Muscle of leg (tissue), 16 donors: ENCODE measurements at places on chromosomes 1 and 21. TPM values are rescaled to one million over a fixed set of nuclear protein-coding genes. Genes with fewer than 3 reads are reported as not detected.
A peak's percentile ranks its signal among the peaks of the same experiment; 100 is the strongest.

Gene OR2L5
- total RNA-seq, result not detected

Gene PPIAL4G
- 0.04 TPM for total RNA-seq

Gene APP
- total RNA-seq, result 154 TPM

DNA sequence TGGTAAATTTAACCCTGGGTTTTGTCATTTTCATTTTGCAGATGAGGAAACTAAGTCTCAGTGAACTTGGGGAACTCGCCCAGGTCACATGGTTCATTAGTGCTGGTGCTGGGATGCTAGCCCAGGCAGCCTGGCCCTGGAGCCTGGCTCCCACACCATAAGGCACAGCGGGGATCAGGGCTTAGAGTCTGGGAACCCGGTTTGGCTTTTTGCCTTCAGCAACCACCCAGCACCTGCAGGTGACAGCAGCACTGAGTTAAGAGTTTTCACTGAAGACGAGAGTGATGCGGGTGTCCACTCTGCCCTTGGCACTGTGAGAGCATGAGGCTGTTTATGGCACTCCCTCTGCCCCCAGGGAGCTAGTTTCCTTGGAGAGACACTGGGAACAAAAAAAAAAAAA, 18.4 kb upstream of the CD101 start:
- DNase-seq, result no peak
- peak overlapping the region; percentile 66 for H3K27ac ChIP-seq
- no peak overlapping the region for H3K4me3 ChIP-seq
- no peaks in the 10 kb centered on the region for H3K27me3 ChIP-seq
- H3K36me3 ChIP-seq, result peaks cover 18% of the 10 kb centered on the region

DNA sequence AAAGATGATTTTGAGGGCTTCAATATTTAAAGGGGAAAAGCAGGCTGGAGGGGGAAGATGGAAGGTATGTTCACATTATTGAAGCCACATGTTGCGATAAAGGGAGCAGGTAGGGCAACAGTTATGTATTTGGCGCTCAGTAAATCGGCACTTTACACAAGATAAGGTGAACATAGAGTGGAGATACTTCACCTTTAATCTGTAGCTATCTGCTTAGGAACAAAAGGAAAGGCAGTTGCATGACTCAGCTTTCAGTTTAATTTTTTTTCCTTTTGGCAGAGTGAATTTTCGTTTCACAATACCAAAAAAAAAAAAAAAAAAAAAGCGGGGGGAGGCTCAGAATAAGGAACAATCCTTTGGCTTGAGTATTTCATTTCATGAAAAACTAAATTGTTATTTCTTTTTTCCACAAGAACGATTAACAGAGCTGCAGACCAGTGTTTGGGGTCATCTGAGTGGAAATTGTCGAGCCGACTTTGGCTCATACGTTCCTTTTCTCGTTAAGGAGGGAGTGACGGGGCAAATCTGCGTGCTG, 1.1 kb upstream of the COQ8A start:
- H3K27ac ChIP-seq, result peak overlapping the region; percentile 99
- H3K36me3 ChIP-seq, result no peaks in the 10 kb centered on the region
- H3K4me1 ChIP-seq, result peaks cover 22% of the 10 kb centered on the region
- H3K4me3 ChIP-seq, result peak overlapping the region; percentile 86

DNA sequence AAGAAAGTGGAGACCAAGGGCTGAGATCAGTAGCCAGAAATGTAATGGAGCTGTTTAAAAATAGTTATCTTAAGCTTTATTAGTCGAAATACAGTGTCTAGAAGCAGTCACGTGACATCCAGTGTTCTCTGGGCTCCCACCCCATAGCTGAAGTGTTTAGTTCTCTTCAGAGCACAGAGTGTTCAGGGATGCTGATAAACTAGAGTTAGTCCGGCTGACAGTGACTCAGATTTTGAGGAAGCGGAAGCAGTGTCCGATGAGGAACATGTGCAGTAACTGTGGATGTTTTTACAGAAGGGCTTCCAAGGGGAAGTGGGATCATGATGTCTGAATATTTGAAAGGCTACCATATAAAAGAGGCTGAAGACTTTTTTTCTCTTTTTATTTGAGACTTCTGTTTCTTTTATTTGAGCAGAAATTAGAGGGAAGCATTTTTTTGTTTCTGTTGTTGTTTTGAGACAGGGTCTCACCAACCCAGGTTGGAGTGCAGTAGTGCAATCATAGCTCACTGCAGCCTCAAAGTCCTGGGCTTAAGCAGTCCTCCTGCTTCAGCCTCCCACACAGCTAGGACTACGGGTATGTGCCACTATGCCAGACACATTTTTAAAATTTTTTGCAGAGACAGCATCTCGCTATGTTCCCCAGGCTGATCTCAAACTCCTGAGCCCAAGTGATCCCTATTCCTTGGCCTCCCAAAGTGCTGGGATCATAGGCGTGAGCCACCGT, 124.2 kb downstream of the GALNT2 start:
- no peaks in the 10 kb centered on the region for H3K27me3 ChIP-seq
- peak; percentile 85 for DNase-seq
- peaks cover 18% of the 10 kb centered on the region for H3K4me1 ChIP-seq

DNA sequence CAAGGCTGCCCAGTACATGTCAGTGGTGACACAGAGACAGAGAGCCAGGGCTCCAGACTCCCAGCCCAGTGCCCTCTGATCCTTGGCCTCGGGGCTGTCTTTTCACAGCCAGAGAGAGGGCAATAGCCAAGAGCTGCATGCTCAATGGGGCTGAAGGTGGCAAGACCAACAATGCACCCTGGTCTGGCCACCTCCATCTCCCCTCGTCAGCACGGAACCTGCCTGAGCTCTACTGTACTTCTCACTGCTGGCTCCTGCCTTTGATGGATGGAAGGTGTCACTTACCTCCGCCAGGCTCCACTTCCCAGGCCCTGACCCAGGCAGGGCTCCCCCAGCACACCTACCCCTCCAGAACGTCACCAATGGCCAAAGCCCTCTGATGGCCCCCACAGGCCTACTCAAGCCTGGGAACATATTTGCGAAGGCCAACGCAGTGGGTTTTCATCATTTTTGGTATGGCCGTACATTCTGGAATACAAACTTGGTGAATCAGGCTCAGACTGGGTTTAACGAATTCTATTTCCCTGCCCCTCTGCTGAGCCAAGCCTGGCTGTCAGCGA, 88.1 kb downstream of the DMRTB1 start:
- H3K36me3 ChIP-seq, result no peaks in the 10 kb centered on the region
- peaks cover 7% of the 10 kb centered on the region for H3K27me3 ChIP-seq
- peaks cover 13% of the 10 kb centered on the region for H3K4me1 ChIP-seq
- DNase-seq, result no peak
- no peak overlapping the region for H3K27ac ChIP-seq

- H3K4me3 ChIP-seq, result no peak overlapping the region
- no peaks in the 10 kb centered on the region for H3K4me1 ChIP-seq
- H3K27me3 ChIP-seq, result no peaks in the 10 kb centered on the region
- peak; percentile 14 for DNase-seq
- no peak overlapping the region for H3K27ac ChIP-seq
Observed at GRCh38 chr1:56877973-56878372, 23.4 kb downstream of the C8A start.

DNA sequence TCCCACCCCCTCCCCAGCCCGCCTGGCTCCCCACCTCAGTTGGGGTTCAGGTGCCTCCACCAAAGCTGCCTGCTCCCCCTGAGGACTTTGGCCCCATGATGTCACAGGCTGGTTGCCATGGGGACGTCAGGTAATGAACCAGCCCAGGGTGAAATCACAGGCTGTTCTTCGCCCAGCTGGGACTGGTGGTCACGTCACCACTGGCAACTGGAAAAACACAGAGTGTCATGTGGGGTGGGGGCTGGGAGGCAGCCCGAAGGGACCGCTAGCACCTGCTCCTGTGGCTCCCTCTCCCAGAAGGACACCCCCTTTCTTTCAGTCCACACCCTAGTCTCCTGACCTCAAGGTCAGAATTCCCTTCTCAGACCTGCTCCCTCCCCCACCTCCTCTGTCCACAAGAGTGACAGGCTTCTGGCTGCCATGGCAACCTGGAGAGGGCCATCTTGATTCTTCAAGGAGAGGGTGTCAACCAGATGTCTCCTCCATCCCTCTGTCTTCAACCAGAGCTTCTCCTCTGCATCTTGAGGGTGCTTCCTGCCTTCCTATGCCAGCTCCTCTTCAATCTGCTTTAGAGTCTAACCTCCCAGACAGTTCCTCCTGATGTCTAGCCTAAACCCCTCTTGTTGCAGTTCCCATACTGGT, 6.2 kb downstream of the FAM131C start:
- peaks cover 17% of the 10 kb centered on the region for H3K27me3 ChIP-seq
- no peak for DNase-seq
- H3K27ac ChIP-seq, result no peak overlapping the region
- H3K36me3 ChIP-seq, result no peaks in the 10 kb centered on the region
- H3K4me3 ChIP-seq, result no peak overlapping the region
- peaks cover 23% of the 10 kb centered on the region for H3K4me1 ChIP-seq
